Stimulated activated memory B cell treated with anti-CD40 and anti-IgM and Interleukin-4, amounts not matched to agents 10 μg/mL and 1 μg/mL and 100 μg/mL, for 72 hours (primary cell): ENCODE measurements at places on chromosomes 3 and 15.

GRCh38 chr15:56994280-56994679 is 75.8 kb downstream of the TCF12 start:
- ATAC-seq, result no peak

DNA sequence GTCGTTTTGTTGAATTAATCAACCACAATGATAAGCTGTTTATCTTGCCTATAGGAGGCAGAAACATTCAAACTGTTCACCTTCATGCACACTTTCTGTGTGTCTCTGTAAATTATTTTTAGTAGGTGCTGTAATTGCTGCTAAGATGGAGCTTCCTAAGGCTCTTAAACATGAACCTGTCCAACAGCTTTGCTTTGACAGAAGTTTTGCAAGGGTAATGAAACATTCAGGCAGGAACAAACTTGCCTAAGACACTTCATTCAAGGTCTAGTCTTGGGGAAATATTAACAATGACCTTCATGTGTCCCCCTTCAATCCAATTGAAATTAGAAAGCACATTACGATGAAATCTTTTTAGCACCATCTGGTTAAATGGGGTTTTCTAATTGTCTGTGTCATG is 156.1 kb downstream of the DIPK2A start:
- no peak for ATAC-seq

- ATAC-seq, result peak; percentile 59
Observed at GRCh38 chr3:45980229-45980813, 15.3 kb downstream of the FYCO1 start.

DNA sequence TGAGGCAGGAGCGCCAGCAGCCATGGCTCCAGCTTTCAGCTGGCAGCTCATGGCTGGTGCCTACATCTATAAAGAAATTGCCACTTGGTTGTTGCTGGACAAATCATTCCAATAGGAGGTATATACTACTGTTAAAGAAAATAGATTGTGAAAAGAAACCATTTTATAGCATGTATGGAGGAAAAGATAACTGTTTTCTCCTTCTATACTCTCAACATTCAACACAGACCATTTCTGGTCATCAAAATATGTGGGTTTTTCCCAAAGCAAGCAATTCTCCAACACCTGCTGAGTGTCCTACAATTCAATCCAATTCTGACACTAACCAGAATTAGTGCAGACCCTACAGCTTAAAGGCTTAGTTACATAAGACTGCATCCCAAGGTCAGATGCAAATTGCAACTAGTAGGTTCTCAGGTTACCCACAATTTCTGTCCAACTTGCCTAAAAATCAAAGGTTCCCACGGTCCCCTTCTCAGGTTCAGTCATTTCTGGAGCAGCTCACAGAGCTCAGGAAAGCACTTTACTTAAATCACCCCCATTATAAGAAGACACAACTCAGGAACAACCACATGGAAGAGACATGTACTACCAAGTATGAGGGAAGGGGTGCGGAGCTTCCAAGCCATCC is 42.4 kb upstream of the STRIT1 start:
- ATAC-seq, result no peak

DNA sequence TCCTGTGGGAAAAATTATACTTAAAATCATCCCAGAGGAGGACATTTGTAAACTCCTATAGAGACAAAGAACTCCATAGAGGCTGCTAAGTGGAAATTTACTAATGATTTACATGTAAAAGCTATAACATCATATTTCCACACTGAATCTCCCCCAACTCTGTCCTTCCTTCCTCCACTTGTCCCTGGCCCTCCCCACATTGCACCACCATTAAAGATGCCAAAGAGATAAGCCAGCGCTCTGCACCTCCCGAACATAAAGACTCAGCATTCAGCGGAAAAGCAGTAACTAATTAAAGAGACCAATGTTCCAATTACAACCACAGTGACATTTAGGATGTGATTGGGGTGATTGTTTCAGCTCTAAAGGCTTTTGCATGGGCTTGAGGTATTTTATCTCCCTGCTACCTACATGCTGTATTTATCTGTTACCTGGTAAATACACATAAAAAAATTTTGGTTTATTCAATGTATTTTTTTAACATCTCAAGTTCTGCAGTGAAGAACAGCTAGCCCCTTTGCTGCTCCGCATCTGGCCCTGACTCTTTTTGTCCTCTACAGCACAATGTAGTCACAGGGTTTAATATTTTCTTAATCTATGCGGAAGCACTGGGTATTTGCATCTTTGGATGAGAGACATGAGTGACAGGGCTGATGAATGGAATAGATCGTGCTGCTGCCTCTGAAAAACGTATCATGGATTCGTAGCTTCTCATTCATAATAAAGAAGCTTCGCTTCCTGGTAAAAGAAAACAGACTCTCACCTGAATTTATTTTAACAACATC is 35.3 kb upstream of the B3GNT5 start:
- no peak for ATAC-seq

GRCh38 chr3:112003321-112004080 is 4.8 kb downstream of the TAGLN3 start:
- ATAC-seq, result no peak

GRCh38 chr3:131439084-131439483 is 57.5 kb downstream of the NUDT16 start:
- ATAC-seq, result no peak

DNA sequence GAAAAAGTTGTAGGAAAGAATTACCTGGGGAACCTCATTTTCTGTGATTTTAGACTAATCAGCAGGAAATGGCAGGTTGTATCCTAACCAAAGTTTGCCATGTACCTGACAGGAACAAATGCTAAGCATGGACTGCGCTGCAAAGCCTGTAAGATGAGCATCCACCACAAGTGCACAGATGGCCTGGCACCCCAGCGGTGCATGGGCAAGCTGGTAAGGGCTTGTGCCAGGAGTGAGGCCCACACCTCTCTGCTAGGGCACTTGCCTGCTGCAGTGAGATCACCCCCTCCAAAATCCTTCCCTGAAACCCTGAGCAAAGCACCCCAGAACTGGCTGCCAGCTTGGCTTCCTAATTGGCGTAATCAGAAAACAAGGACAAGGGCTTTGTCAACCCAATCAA is 102.6 kb downstream of the STAC start:
- ATAC-seq, result no peak

- no peak for ATAC-seq
Observed at GRCh38 chr3:71565316-71565715, 18.2 kb downstream of the FOXP1 start.

- no peak for ATAC-seq
Observed at GRCh38 chr3:15610082-15610759, 8.7 kb downstream of the BTD start.

DNA sequence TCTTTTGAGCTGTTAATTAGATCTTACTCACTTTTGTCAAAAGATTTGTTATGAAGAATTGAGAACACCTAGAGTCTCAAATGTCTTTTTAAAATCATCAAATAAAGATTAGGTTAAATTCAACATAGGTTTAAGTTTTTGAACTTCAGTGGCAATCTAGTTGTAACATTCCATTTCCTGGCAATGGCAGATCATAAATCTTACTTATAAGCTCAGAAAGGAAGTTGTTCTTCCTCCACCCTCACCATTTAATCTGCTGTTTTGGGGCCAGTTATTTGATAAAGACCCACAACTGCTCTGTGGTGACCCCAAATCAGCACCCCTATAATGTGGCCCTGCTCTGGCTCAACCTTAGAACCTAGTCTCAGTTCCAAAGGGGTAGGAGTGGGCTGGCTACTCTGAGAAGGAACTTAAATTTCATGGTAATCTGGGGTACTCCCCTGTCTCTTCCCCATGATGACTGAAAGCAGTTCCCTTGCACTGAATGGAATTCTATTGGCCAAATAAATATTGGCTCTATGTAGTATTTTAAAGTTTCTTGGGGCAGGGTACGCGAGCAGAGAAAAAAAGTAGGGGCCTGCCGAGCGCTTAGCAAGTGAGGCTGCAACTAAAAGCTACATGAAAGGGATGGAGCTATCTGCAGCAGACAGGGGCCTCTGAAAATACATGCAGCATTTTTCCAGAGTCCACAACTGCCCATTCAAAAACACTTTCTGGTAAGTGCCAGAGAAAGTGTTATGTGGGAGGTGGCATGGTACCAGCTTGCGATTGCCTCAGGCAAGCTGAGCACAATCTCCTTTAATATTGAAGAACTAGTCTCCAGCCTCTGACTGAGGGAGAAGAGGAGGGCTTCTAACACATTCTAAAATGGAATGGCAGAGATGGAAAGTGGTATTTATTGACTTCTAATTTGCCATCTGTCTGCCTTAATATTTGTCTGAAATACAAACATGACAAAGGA is 103.6 kb upstream of the RASGRP1 start:
- no peak for ATAC-seq

DNA sequence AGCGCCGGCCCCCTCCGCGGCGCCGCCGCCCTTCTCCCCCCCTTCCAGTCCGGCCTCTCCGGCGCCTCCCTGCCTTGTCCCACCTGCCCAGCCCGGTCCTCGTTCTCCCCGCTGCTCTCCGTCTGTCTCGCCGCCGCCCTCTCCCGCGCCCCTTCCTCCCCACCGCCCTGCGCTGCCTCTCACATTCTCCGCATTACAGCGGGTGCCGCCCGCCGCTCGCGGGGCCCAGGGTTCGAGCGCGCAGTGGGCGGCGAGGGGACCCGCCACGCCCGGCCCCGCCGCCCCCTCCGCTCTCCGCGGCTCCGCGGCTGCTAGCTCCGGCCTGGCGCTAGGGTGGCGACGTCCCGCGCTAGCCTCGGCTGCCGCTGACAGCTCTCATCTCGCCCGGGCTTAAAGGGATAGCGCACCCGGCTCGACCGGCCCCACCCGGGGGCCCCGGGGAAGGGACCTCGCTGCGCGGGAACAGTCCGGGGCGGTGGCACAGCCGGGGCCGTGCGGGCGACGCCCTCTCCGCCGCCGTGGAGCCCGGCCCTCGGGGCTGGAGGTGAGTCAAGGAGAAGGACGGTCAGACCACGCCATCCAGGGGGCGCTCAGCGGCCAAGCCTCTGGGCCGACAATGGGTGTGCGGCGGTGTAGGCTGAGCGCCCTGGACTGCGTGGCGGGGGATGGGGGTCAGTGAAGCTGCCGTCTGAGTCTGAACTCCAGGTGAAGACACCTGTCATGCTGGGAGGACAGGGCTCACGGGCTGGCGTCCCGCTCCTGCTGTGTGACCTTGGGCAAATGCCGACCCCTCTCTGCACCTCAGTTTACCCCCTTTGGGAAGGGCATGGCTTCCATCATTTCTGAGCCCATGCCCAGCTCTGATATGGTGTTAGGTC is 187.4 kb upstream of the LINGO1 start:
- no peak for ATAC-seq

DNA sequence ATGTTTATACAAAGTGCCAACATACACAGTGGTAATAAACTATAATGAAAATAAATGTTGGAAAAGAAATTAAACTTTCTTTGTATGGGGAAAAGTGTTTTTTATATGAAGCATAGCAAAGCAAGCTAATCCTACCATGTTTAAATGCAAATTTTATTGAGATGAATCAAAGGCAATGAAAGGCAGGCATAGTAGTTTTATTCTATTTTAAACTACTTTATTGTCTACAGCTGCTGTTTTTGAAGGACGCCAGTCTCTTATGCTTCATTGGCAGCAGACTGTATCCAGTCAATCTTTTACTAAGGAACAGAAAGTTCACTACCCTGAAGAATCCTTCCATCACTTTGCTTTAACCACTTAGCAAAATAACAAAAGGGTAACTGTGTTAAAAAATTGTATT is 761.0 kb downstream of the ROBO2 start:
- no peak for ATAC-seq
